Endothelial cell (in vitro differentiated cells): ENCODE measurements at places on chromosomes 5 and 9.

GRCh38 chr9:124869986-124870560 lies 8.1 kb downstream of the ARPC5L start:
- peak; percentile 36 for DNase-seq

GRCh38 chr5:61262080-61262479 lies 70.0 kb upstream of the ZSWIM6 start:
- no peak for DNase-seq

DNA sequence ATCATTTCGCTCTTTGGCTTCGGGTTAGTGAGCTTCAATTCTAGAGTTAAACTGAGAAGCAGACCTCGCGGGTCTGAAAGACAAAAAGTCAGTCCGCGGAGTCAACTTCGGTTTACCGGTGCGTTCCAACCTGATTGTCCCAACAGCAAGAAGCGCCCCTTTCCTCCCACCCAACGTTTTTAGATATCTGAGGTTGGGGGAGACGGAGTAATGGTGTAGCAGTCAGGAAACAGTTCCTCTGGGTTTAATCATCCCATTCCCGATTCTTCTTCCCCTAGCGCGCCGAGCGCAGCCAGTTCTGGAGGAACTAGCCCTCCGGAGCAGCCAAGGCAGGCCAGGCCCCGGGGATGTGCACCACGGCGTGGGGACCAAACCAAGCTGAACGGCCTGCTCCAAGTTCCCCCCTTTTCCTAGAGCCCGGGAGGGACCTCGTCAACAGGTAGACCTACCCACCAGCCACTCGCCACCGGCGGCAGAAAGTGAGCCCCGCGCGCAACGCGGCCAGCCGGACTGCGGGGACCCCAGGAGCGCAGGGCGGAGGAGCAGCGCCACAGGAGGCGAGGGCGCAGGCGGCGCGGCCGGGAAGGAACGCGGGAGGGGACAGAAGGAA lies 622 bp upstream of the ISL1 start:
- no peak for DNase-seq

- DNase-seq = no peak
These were observed 41.5 kb downstream of the WNK2 start for GRCh38 chr9:93225417-93225816.

DNA sequence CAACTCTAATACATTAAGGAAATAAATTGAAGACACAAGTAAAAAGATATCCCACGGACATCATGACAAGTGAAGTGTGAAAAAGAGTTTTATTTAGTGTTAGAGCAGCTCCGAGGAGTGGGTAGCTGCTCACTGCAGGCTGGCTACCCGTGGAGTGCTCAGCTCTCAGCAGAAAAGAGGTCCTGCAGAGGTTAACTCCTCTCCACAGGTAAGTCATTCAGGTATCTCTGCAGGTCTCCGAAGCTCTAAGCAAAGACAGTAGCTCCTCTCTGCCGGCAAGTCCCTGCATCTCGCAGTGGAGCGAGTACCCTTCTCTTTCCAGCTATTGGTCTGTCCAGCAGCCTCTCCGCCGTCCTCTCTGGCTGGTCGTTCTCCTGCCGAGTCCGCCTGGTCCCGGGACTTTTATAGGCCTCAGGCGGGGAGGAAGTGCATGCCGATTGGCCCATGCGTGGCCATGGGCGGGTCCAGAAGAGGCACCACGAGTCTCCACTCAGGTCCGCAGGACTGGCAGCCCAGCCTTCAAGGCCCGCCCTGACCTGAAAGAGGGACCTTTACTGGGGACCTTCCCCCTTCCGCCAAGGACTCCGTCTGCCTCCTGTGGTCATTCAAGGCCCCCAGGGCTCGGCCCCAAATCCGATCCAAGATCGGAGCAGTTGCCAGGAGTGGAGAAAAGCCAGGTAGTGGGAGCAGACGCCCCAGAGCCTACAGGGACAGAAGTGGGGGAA lies 29.9 kb downstream of the BTNL9 start:
- DNase-seq = no peak

DNA sequence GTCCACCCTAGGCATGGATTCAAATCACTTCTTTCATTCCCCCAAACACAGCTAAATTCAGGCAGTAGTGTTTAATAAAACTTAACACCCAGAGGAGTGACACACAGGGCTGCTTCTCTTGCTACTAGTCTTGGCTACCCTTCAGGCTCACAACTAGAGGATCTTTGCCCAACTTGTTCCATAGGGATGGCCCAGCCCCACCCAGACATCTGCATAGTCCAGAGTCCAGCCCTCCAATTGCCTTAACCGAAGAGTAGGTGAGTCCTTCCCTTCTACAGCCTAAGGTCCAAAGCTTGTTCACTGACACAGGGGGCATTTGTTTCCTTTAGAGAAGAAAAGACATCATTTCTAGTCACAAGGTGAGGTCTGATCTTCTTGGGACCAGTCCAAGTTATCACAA lies 15.2 kb upstream of the RXFP3 start:
- DNase-seq = no peak

DNA sequence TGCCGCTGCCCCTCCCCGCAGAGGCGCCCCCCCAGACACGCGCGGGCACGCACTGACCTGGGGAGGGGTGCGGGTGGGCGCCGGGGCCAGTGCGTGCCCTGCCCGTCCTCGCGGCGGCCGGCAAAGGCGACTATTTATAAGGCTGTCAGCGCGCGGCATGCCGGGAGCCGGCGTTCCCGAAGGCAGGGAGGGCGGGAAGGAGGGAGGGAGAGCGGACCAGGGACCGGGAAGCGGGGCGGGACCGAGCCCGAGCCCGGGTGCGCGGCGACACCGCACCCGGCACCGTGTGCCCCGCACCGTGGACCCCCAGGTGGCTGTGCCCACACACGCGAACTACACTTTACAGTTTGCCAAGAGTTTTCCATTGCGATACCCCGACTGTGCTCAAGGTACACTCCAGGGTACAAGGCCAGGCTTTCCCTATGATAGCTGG lies at the start of gene AK1:
AK1 (minus strand) TSS at position 110 of the 433 bp plus-strand sequence. CDS start 3,058 bp downstream, outside the sequence.
- peak; percentile 62 for DNase-seq

GRCh38 chr9:95167998-95168397 lies 149.5 kb downstream of the FANCC start:
- DNase-seq = peak; percentile 82

DNA sequence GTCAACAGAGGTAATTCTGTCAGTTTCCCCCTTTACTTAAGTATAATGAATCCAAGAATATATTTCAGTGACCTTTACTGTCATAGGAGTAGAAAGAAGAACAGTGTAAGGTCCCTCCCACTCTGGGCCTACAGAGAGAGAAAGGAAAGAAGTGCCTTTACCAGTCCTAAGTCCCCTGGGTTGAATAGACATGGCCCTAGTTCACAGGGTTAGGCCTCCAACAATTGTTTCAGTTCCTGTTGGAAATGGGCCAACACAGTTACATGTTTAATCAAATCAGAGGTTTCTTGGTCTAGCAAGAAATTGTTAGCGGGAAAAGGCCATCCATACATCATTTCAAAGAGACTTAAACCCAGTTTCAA lies 605.6 kb downstream of the MTRR start:
- no peak for DNase-seq

DNA sequence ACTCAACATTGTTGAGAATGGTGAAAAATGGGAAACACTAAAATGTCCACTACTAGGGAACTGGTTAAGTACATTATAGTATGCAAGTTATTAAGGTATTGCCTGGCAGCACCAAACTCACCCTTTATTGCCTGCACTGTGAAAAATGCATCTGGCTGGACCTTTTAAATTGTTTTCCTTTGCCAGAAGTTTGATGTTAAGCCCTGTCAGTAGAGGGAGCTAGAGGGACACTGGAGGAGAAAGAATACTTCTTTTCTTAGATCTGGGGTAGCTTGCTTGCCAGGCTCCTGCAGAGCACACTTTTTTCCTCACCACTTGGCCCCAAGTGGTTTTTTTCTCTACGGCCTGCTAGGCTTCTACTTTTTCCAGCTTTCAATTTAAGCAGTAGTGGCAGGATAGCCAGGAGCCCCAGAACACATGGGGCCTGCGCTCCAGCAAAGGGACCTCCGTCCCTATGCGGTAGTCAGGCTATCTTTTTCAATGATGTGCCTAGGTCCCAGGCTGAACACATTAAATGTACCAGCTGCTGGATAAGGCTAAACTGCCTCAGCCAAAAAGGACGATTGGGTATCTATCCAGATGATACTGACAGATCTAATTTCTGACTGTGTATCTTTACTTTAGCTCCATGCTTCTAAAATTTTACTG lies 8.0 kb upstream of the HABP4 start:
- DNase-seq = peak; percentile 14

GRCh38 chr9:12784461-12785259 lies 9.8 kb downstream of the LURAP1L start:
- DNase-seq = no peak

DNA sequence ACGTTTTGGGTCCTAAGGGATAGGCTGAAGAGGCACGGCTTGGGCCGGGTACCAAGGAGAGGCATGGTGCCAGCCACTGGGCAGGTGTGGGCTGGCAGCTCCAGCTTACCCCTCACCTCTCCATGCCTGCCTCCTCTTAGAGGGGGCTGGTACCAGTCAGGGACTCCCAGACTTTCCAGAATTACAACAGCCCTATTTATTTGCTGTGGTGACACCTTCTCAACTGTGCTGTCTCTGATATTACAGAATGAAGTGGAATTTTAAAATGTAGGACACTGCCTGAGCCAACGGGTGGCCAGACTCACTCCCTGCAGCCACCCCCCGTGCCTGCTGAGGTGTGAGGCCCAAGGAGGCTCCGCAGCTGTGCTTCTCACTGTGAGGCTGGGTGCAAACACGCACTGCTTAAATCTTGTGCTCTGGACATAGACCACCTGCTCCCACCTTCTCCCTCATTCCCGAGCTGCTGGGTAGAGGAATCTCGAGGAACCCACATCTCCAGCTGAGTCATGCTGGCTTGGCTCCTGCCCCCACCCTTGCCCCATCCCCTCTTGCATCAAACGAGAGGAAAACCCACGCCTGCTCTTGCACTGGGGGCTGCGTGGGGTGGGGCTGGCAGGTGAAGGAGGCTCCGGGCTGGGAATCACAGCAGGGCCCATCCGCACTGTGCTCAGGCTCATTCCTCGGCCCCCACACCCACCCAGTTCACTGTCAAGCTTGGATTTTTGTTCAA lies 47.9 kb downstream of the PRRT1B start:
- no peak for DNase-seq

- no peak for DNase-seq
These were observed 71.4 kb downstream of the SEMA4D start for GRCh38 chr9:89426384-89426961.

GRCh38 chr5:385321-385720 lies 57.7 kb upstream of the EXOC3 start:
- no peak for DNase-seq

GRCh38 chr9:130634191-130634768 lies 30.1 kb upstream of the PRDM12 start:
- DNase-seq = no peak

GRCh38 chr9:27510780-27511179 lies 13.3 kb upstream of the IFNK start:
- no peak for DNase-seq

- DNase-seq = no peak
These were observed 1573.4 kb downstream of the EFNA5 start for GRCh38 chr5:106097340-106097739.

DNA sequence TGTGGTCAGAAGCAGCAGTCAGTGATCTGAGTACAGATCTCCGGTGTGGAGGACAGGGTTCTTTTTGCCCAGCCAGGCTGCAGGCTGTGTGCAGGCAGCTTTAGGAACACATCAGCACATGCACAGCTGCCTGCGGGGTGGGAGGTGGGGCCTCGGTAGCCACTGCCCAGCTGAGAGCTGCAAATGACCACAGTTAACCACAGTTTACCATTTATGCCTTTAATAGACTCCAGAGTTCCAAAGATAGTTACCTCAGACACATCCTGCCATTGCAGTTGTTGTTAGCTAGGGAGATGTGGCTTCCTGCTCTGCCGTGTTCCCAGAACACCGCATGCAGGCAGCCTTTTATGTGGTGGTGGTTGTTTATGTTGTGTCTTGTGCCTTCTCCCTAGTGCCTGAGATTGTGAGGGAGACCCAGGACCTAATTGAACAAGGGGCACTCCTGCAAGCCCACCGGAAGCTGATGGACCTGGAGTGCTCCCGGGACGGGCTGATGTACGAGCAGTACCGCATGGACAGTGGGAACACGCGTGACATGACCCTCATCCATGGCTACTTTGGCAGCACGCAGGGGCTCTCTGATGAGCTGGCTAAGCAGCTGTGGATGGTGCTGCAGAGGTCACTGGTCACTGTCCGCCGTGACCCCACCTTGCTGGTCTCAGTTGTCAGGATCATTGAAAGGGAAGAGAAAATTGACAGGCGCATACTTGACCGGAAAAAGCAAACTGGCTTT lies 10.2 kb downstream of the EXOC3 start:
- no peak for DNase-seq

DNA sequence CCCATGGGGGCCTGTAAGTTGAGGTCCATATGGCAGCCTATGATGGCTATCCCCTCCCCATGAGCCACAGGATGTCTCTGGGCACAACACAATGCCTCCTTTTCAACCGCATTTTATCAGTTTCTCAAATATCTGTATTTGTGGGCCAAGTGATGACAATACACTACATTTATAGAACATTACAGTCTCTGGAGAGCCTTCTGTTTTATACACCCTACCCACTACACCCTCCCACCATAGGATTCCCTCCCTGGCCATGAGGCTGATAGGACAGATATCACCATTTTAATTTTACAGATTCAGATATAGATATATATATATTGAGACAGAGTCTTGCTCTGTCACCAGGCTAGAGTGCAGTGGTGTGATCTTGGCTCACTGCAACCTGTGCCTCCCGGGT lies 236.8 kb downstream of the ENC1 start:
- no peak for DNase-seq

- no peak for DNase-seq
These were observed 70.0 kb downstream of the GLDC start for GRCh38 chr9:6575324-6576034.

DNA sequence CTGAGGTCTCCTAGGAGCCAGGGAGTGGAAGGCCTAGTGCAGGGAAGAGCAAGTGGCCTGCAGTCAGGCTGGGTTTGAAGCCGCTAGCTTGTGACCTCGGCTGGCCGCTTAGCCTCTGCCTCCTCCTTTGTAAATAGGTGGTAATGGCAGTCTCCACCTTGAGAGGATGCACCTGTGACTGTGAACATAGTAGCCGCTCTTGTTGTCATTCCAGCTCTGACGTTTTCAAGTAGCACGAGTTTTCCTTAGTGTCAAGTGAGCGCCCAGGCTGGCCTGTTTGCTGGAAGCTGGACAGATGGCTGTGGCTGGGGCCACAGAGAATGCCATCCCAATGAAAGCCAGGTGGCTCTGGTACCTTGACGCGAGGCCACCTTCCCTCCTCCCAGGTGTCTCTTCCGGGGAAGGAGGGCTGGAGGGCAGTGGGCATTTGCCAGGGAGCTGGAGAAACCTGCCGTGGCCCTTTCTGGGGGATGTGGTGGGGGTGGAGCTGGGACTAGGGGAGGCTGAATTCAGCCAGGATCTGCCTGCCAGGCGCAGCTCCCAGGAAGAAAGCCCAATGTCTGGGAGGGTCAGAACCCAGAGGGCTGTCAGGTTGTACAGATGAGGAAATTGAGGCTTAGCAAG lies 2.5 kb downstream of the ASS1 start:
- no peak for DNase-seq

DNA sequence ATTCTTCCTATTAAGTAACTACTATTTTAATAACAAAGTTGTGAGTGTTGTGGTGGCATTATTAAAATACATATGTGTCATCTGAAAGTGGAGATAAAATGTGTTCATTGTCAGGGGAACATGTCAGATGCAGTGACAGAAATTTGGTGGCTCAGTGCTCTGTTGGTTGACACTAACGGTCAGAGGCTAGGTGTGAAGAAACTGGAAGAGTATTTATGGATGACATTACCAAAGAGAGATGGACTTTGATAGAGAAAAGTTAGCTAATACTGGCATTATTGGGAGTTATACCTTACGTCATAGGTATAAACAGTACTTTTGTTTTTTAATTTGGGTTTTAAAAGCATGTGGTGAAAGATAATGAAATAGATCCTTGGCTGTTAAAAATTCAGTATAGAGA lies 33.7 kb downstream of the PAM start:
- DNase-seq = no peak
